ENCODE measurements at places on chromosomes 1 and 21. TPM values are rescaled to one million over a fixed set of nuclear protein-coding genes. Genes with fewer than 3 reads are reported as not detected.

DNA sequence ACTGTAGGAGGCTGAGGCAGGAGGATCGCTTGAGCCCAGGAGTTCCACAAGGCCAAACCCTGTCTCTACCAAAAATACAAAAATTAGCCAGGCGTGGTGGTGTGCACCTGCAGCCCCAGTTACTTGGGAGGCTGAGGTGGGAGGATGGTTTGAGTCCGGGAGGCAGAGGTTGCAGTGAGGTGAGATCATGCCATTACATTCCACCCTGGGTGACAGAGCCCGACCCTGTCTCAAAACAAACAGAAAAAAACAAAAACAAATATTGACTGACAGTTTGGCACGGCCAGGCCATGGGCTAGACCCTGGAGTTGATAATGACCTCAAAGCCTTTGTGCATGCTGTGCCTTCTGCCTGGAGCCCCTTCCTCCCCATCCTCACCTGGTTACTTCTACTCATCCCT is 19.2 kb upstream of the RSPO1 start:
- no peak for DNase-seq

- no peak for DNase-seq
These were observed 223.0 kb downstream of the PBX1 start for GRCh38 chr1:164781972-164782371.

- DNase-seq = no peak
These were observed 7.0 kb downstream of the CSDE1 start for GRCh38 chr1:114750780-114751179.

DNA sequence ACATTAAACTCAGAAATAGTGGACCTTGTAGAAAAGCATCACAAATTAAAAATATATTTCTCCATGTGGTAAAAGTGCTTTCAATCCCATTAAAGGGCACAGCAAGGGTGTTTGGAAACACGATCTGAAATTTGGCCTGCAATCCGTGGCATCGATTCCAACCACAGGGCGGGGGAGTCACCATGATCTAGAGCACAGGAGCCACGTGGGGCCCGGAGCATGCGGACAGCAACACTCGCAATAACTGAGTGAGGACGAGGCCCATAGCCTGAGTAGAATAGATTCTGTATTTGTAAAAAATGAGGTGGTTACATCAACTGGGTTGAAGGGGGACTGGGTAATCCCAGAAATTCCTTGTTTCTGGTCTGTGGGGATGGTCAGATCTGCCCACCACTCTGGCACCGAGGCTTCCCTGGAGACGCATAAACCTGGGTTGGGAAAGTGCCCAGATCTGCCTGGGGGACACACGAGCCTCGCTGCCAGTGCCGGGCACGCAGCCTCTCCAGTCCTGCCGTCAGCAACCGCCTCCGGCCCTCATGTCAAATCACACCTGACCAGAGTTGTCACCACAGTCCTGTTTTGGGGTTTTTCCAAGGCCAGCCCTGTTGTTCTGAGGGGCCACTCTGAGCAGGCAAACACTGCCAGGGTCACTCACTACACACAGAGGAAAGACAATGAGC is 104.3 kb downstream of the PGBD5 start:
- no peak for DNase-seq

DNA sequence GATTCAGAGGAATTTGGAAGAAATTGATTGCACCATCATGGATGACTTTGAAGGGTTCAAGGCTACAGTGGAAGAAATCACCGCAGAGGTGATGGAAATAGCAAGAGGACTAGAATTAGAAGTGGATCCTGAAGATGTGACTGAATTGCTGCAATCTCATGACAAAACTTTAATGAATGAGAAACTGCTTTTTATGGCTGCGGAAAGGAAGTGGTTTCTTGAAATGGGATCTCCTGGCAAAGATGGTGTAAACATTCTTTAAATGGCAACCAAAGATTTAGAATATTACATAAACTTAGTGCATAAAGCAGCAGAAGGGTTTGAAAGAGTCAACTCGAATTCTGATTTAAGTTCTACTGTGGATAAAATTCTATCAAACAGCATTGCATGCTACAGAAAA is 698.6 kb downstream of the PLA2G4A start:
- DNase-seq = no peak

- DNase-seq = no peak
These were observed 172.8 kb downstream of the CLEC20A start for GRCh38 chr1:178324003-178324402.

DNA sequence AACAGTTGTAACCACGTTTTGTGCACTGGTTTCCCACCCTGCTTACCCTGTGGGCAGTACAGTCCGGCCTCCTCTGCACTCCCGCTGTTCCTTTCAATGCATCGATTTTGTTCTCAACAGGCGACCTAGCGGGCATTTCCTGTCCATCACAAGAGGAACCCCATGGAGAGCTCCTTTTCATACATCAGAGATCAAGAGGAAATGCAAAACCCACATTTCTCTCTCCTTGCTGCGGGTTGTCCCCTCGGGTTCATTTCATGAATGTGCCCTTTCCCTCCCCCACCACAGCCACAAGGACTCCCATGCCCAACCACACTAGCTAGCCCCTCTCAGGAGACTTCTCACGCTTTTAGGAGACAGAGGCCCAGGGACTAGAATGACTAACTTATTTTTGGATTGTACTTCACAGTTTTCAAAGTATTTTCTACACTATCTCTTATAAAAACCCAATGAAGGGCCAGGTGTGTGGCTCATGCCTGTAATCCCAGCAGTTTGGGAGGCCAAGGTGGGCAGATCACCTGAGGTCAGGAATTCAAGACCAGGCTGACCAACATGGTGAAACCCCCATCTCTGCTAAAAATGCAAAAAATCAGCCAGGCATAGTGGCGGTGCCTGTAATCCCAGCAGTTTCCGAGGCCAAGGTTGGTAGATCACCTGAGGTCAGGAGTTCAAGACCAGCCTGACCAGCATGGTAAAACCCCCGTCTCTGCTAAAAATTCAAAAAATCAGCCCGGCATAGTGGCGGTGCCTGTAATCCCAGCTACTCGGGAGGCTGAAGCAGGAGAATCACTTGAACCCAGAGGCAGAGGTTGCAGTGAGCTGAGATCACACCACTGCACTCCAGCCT is 18.4 kb downstream of the ATP1A4 start:
- no peak for DNase-seq

GRCh38 chr1:87528754-87529517 is 200.3 kb downstream of the LMO4 start:
- DNase-seq = no peak

GRCh38 chr1:2509589-2509988 is 16.8 kb downstream of the PANK4 start:
- DNase-seq = no peak

DNA sequence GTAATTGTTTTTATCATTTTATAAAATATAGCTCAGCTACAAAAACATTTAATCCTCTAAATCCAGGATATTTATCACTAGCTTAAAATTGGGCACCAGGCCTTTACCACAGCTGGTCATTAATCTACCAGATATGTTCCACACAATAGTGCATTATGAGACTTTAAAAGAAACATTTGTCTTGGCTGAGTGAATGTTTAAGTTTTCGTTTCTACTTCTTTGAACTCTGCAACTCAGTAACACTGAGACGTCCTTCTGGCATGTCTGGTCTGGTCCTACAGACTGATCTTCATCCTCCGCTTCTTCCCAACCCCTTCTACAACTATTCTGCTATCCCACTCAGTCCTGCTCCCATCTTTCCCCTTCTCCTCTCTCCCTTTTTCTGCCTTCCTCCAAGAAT is 296.2 kb downstream of the NEGR1 start:
- no peak for DNase-seq

DNA sequence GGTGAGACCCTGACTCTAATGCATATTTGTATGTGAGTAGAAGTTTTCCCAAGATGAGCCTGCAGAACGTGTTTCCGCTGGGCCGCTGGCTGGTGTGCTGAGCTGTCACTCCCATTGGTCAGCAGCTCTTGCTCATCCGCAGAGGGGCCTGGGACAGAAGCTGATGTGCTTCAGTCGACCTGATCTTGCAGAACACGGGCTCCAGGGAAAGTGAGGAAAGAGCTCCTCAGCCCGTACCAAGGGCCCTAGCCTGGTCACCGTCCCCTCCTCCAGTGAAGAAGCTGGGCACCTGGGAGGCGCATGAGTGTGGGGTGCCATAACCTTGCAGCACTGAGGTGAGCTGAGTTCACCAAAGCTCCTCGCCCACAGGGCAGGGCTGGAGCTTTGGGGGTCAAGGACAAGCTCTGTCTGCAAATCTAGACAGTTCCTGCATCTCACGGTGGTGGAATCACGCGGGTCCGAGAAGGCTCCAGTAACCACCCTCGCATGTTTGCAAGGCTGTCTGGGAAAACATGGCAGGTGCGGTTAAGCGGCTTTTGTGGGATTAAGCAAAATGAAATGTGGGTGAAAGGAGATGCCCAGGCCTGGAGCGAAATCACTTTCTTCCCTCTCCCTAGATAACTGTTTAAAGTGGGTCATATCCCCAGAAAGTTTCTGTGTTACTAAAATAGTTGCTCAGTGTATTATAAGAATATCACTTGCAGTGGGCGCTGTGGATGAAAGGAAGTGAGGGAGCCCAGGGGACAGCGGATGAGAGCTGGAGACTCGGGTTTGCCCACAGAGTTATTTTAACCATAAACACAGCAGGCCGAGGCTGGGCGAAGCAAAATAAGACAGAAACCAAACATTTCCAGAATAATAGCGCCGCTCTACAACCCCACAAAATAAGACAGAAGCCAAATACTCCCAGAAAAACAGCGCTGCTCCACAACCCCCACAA is 33.1 kb upstream of the LRRC3 start:
- DNase-seq = no peak

DNA sequence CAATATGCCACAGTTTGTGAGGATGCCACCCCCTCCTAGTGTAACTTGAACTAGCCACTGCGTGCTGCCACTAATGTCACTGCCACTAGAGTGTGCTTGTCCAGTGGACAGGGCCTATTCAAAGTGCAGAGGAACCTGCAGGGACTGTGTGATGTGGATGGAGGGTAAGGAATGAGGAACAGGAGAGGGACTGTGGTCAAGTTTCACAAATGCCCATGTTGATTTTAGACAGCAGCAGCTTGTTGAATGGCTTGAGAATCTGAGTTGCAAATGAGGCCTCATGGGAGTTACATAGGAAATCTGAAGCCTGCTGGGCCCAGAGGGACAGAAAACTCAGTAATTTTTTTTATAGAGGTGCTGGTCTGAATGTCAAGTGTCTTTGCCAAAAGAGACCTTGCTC is 112.3 kb downstream of the HHAT start:
- no peak for DNase-seq

- DNase-seq = no peak
These were observed 69.0 kb downstream of the UBIAD1 start for GRCh38 chr1:11341901-11342552.

DNA sequence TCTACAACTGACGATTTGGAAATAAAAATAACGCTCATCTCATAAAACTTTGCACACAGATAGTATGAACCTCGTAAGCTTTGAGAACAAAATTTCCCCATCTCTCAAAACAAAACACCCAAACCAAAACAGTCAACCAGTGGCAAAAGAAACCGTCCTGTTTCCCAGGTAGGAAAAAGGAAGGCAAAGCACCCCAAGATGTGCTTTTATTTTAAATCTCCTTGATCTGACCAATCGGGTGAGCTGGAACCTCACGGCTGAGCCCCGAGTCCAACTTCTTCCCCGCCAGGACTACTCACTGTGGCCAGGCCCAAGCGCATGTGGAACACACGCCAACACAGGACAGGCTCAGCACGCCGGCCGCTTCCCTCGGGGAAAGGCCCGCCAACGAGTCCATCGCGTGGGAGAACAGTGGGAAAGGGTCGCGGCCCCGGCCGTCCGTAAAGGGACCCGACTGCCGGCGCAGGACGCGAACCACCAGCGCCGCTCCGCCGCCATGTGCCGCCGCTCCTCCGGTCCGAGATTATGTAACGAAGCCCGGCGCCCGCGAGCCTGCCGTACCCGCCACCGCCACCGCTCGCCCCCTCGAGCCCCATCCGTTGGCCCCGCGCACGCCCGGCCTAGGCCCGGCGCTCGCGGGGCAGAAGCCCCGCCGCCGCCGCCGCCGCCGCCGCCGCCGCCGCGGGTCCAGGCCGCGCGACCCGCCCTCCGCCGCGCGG is 759 bp downstream of the AHCTF1 start:
- no peak for DNase-seq

GRCh38 chr21:45972716-45973474 is 8.7 kb upstream of the COL6A1 start:
- DNase-seq = peak; percentile 88

- no peak for DNase-seq
These were observed 23.4 kb downstream of the DYNLT5 start for GRCh38 chr1:66775646-66776045.

GRCh38 chr1:62691062-62691844 is 3.1 kb upstream of the DOCK7 start:
- DNase-seq = no peak

GRCh38 chr21:25857308-25858074 is 122.7 kb downstream of the GABPA start:
- no peak for DNase-seq

GRCh38 chr1:165442653-165443052 is 2.3 kb downstream of the RXRG start:
- DNase-seq = no peak

- DNase-seq = no peak
These were observed 668.2 kb downstream of the KIF26B start for GRCh38 chr1:245822996-245823395.

- DNase-seq = no peak
These were observed 59.2 kb downstream of the CLSTN1 start for GRCh38 chr1:9764550-9764949.

DNA sequence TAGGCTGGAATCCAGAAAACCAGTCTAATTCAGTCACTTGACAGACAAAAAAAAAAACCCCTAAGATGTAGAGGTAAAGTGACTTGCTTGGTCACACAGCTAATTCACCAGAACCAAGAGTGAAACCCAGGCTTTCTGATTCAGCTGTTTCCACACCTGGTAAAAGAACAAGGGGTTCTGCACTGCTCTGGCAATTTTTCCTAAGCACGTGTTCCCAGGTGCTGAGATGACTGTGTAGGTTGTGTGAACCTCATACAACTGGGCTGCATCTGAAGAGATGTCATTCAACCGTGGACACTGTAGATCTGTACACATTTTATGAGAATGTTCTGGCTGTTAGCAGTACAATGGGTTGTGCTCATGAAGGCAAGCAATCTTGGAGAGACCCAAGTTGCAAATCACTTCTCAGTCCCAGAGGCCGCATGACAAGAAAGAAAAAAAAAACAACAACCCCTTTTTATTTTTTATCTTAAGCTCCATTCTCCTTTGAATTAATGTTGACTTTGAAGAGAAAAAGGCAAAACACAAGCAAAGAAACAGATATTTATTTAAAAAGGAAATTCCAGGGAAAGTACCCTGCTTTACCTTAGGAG is 95.4 kb downstream of the INTS7 start:
- no peak for DNase-seq

- no peak for DNase-seq
These were observed 1.9 kb downstream of the CHIT1 start for GRCh38 chr1:203227371-203228083.

- peak; percentile 77 for DNase-seq
These were observed 55.9 kb downstream of the MRPS6 start for GRCh38 chr21:34129039-34129891.

Gene PROK1
- not detected for total RNA-seq

Gene CFHR3
- 0.48 TPM for total RNA-seq

Gene ZYG11A
- 0.85 TPM for total RNA-seq

Gene KIF17
- total RNA-seq = 2.0 TPM

Gene LIPI
- not detected for total RNA-seq

Gene SPTA1
- 3.9 TPM for total RNA-seq

Gene KCNC4
- 1.7 TPM for total RNA-seq

Gene CRP
- total RNA-seq = not detected

Gene GREM2
- 4.7 TPM for total RNA-seq

Data from urinary bladder (tissue), 4 donors.